Hematopoietic multipotent progenitor cell treated with erythropoietin and hydrocortisone succinate and interleukin-3 and kit ligand, for 6 days (in vitro differentiated cells): ENCODE measurements at places on chromosomes 11 and 22.

DNA sequence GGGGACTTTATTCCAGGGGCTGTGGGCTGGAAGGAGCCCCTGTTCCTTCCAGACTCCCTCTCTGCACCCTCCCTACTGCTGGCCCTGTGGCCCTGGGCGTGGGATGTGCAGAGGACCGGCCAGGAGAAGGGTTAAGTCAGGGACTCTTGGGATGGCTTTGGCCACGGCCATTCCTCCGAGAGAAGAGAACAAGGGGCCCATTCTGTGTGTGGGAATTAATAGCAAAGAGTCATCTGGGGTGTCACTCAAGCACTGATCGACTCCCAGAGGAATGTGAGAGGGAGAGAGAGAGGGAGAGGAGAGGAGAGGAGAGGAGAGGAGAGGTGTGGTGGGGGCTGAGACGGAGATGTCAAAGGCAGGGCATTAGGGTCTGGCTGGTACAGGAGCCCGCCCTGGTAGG lies 14.2 kb upstream of the SOX10 start:
- DNase-seq = no peak

- no peak for DNase-seq
Measured at GRCh38 chr11:75823415-75823814, 8.4 kb downstream of the UVRAG start.

DNA sequence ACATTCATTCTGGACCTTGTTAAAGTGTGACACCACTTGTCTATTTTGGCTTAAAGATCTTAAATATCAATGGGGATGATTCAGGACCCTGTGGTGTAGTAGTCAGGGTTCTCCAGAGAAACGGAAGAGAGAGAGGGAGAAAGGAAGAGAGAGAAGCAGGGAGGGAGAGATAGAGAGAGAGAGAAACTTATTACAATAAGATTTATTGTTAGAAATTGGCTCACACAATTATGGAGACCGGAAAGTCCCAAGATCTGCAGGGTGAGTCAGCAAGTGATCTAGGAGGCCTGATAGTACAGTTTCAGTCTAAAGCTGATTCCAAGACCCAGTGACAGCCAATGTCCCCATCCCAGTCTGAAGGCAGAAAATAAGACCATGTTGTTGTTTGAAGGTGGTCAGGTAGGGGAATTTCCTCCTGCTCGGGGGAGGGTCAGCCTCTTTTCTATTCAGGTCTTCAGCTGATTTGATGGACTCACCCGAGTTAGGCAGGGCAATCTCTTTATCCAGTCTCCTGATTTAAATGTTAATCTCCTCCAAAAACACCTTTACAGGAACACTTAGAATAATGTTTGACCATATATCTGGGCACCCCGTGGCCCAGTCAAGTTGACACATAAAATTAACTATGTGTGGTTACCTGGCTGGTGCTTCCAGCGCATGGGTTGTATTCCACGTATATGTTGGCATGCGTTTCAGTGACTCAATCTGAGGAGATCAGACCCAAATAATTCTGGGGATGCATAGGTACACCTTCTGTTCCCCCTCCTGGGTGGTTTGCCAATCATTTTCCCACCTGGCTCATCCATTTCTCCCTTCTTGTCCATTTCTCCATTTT lies 1350.5 kb downstream of the TBC1D22A start:
- peak; percentile 6 for DNase-seq

- DNase-seq = no peak
Measured at GRCh38 chr11:76634886-76635285, 35.7 kb downstream of the LRRC32 start.

DNA sequence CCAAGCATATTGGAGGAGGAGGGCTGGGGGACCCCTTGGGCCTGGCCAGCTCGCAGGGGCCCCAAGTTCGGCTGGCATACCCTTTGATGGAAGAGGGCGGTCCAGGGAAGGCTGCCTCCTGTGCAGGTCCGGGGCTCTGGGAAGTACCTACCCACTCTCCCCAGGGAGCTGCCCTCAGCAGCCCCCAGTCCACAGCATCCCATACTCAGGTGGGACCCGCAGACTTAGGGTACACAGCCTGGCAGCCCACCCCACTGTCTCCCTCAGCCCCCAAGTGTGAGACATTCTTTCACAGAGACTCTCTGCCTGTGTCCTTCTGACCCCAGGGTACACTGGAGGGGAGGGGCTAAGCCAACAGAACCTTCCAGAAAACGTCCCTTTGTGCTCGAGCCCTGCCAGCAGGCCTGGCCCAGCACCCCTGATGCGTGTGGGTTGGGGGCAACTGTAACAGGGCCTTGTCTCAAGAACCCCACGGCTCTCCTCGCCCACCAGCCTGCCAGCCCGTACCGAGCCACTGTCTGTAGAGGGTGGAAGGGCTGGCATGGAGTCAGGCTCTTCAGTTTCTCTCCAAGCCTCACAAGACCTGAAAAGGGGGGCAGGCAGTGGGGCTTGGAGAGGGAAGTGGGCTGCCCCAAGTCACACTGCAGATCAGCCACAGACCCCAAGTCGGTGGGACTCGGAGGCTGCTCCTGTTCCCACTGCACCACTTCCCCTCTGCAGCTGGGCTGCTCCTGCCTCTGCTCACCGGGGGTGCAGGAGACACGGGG lies 7.0 kb upstream of the TNFRSF13C start:
- DNase-seq = peak; percentile 6

- DNase-seq = no peak
Measured at GRCh38 chr22:49976439-49977175, 16.0 kb downstream of the PIM3 start.

- DNase-seq = peak; percentile 14
Measured at GRCh38 chr11:7527029-7527428, 13.2 kb downstream of the PPFIBP2 start.

- DNase-seq = no peak
Measured at GRCh38 chr22:26884921-26885320, 227.5 kb downstream of the MIAT start.

GRCh38 chr22:41531715-41532477 lies 12.4 kb downstream of the POLR3H start:
- DNase-seq = no peak

GRCh38 chr11:124493016-124493655 lies 47.6 kb upstream of the OR8B8 start:
- DNase-seq = no peak

DNA sequence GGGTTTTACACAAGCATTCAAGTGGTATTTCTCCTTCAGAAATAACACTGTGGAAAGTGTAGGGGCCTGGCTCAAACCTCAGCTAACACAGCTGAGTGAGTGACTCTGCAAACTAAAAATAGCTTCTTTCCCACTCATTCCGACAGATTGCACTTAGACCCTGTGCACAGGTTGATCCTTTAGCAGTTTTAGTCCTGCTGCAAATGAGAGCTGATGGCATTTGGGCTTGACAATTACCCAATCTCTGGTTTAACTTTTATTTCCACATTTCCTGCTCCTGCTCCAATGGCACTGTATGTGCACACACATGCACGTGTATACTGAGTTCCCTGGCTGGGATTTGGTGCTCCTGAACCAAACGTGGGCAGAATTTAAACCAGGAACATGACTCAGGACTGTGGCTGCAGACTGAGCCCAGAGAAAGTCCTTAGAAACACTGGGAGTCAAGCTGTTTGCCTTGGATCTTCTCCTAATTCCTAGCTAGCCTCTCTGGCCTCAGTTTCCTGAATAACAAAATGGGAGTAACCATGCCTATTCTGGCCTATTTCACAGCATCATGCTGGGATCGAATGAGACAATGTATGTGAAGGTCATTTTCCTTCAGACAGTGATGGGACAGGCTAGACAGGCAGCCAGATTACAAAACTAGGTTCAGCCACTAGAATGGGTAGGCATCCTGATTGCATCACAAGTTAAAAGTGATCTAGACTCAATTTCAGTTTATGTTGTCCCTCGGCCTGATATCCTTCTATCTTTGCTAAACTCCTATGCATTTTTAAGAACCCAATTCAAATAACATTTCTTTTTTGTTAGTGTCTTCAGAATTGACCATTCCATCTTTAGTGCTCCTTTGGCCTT lies 58.2 kb downstream of the SERGEF start:
- no peak for DNase-seq

GRCh38 chr11:35146074-35146521 lies 7.1 kb downstream of the CD44 start:
- no peak for DNase-seq

- no peak for DNase-seq
Measured at GRCh38 chr11:80083531-80083951, 642.7 kb upstream of the TENM4 start.

- no peak for DNase-seq
Measured at GRCh38 chr11:72042064-72042745, 38.1 kb downstream of the NUMA1 start.

DNA sequence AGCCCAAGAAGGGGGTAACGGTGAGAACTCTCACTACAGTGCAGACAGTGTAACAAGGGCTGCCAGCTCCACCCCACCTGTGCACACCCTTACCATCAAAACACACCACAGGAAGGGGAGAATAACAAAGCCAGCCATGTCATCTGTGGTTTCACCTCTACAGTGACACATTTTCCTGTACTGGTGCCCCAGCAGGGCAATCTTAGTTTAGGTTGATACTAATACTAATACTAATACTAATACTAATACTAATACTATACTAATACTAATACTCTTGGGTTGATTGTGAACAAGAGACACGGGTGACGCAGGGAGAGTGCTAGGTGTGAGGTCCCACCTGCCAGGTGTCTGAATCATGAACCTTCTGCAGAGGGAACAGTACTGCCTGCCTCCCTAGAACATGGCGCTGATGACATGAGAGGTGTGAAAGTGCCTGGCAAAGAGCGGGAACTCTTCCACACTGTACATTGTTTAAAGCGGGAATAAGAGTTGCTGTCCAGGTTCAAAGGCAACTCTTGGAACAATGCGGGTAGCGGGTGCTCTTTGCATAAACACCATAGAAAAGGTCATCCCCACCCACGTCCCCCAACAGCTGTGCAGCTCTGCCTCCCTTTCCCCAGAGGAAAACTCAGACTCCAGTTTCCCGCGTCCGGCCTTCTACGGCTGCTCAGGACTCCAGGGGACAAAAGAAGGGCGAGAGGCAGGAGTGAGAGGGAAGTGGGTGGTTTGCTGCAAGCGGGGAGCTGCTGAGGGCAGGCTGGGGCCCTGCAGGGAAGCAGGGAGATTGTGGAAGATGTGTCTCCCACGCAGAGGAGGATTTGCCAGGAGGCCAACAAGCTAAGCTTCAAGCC lies 25.0 kb upstream of the TMPRSS4 start:
- DNase-seq = no peak

GRCh38 chr11:116403794-116404461 lies 368.9 kb downstream of the BUD13 start:
- no peak for DNase-seq

- no peak for DNase-seq
Measured at GRCh38 chr11:122724520-122724919, 69.0 kb downstream of the UBASH3B start.

- DNase-seq = peak; percentile 74
Measured at GRCh38 chr11:122337241-122337640, 221.2 kb upstream of the BLID start.

DNA sequence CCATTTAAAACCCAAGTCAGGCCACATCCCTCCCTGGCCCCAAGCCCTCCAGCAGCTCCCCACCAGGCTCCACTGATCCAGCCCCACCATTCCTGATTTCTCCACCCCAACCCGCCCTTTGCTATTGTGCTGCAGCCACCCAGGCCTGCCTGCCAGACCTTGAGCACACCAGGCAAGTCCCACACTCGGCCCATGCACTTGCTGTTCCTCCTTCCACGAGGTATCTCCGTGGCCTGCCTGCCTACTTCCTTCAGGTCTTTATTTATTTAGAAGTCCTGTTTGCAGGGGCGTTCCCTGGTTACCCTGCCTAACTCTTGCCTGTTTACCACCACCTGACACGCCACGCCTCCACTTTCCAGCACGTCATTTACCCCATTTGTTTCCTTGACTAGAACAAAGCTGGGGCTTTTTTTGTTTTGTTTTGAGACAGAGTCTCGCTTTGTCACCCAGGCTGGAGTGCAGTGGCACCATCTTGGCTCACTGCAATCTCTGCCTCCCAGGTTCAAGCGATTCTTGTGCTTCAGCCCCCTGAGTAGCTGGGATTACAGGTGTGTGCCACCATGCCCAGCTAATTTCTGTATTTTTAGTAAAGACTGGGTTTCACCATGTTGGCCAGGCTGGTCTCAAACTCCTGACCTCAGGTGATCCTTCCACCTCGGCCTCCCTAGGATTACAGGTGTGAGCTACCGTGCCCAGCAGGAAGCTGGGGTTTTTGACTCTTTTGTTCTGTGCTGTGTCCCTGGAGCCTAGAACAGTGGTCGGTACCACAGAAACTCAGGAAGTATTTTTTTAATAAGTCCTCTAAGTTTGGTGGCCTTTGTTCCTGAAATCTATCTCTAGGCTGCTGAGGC lies 6.7 kb downstream of the CENPM start:
- peak; percentile 51 for DNase-seq

DNA sequence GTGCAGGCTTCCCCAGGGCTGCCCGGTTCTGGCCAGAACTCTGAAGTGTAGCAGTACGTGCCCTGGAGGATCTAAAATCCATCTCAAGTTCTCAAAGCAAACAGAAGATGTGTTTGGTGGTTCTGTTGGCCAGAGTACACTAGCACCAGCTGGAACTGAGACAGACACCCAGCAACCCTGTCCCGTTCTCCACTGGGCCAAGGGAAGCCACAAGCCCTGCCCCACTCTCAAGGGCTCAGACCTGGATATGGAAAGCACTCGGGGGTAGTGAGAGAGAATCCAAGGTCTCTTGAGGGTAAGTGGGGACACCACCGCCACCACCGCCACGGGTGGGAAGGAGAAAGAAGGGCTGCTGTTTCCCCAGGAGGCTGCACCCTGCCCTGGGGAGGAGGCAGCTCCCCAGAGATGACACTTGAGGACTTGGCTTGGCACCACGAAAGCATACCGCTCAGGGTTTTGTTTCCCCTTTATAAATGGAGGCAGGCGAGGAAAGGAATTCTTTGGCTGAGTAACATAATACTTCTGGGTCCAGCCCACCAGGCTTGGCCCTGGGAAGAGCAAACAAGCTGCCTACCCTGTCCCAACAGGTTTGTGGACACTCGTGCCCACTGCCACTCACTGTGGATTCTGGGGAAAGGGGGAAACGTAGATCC lies 56.1 kb upstream of the POU2AF1 start:
- no peak for DNase-seq

DNA sequence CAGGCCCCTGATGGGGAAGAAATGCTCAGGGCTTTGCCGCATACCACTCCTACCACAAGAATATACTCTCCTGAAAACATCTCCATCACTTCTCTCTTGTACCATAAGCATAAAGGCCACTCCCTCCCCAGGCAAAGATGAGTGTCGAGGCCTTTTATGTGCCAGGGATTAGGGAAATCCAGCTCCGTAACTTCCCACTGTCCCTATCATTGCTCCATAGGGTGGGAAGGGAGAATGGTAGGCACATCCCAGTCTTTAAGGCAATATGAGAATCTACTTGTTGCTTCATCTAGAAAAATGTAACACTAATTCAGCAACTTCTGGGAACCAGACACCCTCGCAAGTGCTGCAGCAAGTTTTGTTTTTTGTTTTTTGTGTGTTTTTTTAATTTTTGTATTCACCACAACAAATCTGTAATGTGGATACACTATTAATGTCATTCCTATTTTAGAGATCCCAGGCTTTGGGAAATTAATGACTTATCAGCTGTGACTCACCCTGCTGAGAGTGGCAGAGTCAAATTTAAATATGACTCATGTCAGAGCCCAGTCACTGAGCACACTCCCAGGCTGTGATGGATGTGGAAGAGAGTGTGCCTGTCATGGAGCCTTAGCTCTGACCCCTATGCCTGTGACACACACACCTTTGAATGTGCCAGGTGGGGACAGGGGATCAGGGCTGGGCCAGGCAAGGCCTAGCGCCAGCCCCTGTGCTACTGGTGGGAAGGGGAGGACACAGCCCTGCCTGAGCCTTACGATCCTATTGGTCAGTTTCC lies 23.4 kb downstream of the PANX1 start:
- DNase-seq = no peak
